ENCODE measurements at places on chromosomes 16 and 17.
A peak's percentile ranks its signal among the peaks of the same experiment; 100 is the strongest.

GRCh38 chr17:49618028-49618611 lies 42.4 kb downstream of the NXPH3 start:
- no peak for DNase-seq

- DNase-seq = no peak
Observed at GRCh38 chr17:40922239-40922638, 15.2 kb downstream of the KRT23 start.

GRCh38 chr17:40219594-40220338 lies 662 bp downstream of the WIPF2 start:
- peak; percentile 10 for DNase-seq

DNA sequence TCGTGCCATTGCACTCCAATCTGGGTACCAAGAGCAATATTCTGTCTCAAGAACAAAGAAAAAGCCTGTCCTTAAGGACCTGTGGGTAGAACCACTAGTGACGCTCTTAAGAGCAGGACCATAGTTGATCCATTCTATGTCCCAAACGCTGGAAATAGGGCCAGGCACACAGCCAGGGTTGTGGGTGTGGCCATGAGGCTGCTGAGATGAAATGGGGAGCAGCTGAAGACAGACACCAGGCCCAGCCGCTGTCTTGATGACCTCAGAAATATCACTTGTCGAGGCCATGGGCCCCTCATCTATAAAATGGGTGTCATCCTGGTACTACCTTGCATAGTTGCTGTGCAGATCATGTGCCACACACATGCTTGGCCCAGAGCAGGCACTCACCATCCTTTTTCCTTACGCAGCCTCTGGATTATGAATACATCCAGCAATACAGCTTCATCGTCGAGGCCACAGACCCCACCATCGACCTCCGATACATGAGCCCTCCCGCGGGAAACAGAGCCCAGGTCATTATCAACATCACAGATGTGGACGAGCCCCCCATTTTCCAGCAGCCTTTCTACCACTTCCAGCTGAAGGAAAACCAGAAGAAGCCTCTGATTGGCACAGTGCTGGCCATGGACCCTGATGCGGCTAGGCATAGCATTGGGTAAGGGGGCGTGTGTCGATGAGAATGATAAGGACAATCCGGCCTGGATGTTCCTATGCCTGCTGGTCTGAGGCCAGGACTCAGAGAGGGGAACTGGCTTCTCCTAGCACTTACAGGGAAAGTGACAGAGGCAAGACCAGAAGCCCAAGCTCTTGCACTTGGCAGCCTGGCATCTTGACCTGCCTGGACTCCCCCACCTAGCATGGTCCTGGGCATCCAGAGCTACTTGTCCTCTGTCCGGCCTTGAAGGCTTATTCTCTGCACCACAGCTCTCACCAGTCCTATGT lies 25.5 kb downstream of the CDH5 start:
- no peak for DNase-seq

DNA sequence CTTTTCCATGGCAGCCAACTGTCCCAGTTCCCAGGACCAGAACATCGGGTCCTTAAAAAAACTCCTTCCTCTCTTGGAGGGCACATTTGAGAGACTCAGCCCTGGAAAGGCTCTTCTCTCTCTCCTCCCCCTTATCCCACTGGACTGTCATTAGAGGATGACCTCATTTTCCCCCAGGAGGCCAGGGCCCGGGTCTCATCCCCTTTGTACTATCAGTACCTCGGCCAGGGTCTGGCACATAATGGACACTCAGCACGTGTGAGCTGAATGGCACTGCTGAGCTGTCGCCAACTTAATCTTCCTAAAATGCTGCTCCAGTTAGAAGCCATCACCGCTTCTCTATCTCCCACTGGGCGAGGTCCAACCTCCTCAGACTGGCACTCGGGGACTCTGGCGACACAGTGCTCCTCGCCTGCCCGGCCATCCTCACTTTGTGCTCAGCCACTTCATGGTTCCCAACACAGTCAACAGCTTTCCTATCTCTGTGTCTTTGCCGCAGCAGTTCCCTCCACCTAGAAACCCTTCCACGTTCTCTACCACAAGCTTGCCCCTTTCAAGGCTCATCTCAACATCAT lies 3.6 kb upstream of the RHBDL3 start:
- no peak for DNase-seq
